Muscle of arm (tissue), 14 donors: ENCODE measurements at places on chromosomes 6 and 20.

GRCh38 chr20:41095110-41095969 is 42.0 kb upstream of the PLCG1 start:
- peak; percentile 73 for DNase-seq

GRCh38 chr6:12068899-12069557 is 56.9 kb downstream of the HIVEP1 start:
- DNase-seq = no peak

DNA sequence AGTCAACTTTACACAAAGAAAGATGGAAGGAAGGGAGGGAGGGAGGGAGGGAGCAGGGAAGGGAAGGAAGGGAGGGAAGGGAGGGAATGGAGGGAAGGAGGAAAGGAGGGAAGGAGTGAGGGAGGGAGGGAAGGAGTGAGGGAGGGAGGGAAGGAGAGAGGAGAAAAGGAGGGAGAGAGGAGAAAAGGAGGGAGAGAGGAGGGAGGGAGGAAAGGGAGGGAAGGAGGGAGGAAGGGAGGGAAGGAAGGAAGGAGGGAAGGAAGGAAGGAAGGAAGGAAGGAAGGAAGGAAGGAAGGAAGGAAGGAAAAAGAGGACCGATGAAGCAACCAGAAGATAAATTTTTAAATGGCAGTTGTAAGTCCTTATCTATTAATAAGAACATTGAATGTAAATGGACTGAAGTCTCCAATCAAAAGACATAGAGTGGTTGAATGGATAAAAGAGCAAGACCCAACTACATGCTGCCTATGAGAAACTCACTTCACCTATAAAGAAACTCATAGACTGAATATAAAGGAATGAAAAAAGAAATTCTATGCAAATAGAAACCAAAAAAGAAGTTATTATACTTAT is 5.7 kb upstream of the DEFB129 start:
- no peak for DNase-seq

- DNase-seq = no peak
Observed at GRCh38 chr20:22827916-22828315, 207.2 kb upstream of the SSTR4 start.

DNA sequence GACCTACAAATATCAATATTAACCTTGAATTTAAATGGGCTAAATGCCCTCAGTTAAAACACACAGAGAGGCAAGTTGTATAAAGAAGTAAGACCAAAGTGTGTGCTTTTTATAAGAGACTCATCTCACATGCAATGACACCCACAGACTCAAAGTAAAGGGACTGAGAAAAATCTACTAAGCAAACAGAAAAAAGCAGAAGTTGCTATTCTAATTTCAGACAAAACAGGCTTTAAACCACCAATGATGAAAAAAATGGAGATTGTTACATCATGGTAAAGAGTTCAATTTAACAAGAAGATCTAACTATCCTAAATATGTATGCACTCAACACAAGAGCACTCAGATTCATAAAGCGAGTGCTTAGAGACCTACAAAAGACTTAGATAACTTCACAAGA is 741.9 kb upstream of the MARCKS start:
- no peak for DNase-seq

DNA sequence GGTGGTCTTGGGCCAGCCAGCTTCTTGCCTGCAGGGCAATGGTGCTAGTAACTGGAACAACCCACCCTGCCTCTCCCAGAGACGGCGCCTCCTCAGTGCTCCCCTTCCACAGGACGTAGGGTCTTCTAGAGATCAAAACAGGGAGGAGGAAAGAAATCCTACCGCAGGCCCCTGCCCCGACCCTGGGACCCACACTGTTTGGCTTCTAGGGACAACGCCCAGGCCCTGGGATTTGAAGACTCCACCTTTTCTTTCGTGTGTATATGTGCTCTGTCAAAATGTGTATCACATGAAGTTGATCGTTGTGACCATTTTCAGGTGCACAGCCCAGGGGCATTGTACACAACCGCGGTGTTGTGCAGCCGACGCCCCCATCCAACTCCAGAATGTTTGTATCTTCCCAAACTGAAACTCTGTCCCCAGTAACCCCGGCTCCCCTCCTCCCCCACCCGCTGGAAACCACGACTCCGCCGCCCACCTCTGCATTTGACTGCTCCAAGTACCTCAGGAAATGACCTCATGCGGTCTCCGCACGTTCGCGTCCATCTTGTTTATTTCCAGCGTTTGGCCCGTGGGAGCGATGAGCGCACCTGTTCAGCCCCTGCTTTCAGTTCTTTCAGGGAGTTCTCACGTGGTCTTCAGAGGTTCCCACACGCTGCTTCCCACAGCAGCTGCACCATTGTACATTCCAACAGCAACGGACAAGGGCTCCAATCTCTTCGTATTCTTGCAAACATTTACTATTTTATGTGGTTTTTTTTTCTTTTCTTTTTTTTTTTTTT is 3.4 kb upstream of the BHLHE23 start:
- DNase-seq = no peak

GRCh38 chr6:37492236-37492972 is 7.3 kb downstream of the CCDC167 start:
- DNase-seq = no peak

DNA sequence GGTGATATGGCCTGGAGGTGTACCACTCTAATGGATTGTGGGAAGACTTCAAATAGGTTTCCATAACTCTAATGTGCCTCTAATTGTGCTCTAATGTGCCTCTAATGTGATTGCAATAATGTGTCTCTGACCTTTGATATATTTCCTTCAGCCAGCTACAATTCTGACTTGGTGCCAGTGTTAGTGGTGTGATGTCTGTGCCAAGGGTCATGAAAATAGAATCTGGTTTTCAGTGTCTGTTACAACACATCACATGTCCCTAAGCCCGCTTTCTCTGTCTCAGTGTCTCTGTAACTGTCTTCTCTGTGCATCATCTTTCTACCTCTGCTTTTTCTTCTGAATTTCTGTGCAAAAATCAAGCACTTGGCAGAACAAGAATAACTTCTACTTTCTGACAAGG is 77.2 kb upstream of the ECI2 start:
- DNase-seq = no peak

- DNase-seq = no peak
Observed at GRCh38 chr20:19907326-19908056, 109.7 kb upstream of the NAA20 start.

- no peak for DNase-seq
Observed at GRCh38 chr6:63730311-63730710, 94.7 kb downstream of the PHF3 start.

DNA sequence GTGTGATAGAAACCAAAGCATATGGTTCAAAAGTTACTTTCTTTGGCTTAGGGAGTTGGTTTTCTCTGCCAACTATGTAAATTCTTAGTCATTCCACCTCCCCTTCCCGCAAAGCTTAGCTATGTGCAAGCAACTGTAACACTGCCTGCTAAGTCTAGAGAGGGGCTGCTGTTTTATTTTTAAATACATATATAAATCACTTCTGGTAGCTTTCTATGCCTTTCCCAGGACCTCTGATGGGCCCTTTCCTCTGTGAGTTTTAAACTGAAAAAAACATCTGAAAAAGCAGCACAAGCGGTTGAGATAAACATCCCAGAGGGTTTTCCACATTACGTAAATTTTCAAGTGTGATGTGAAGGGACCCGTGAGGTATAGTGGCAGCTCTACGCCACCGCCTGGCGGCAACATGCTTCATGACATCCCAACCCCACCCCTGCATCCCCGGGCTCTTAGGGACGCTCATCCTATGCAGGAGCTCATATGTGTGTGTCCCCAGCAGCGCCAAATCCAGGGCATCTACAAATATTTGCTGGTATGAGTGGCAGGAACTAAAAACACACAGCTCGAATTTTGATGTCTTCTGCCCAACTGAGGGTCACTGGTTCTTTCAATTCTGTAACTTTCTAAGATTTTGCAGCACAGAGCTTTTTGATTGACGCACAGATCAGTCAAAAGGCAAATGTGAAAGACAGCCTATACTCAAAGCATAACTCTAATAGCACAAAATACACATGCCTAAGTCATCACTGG is 12.7 kb downstream of the SAYSD1 start:
- peak; percentile 34 for DNase-seq

DNA sequence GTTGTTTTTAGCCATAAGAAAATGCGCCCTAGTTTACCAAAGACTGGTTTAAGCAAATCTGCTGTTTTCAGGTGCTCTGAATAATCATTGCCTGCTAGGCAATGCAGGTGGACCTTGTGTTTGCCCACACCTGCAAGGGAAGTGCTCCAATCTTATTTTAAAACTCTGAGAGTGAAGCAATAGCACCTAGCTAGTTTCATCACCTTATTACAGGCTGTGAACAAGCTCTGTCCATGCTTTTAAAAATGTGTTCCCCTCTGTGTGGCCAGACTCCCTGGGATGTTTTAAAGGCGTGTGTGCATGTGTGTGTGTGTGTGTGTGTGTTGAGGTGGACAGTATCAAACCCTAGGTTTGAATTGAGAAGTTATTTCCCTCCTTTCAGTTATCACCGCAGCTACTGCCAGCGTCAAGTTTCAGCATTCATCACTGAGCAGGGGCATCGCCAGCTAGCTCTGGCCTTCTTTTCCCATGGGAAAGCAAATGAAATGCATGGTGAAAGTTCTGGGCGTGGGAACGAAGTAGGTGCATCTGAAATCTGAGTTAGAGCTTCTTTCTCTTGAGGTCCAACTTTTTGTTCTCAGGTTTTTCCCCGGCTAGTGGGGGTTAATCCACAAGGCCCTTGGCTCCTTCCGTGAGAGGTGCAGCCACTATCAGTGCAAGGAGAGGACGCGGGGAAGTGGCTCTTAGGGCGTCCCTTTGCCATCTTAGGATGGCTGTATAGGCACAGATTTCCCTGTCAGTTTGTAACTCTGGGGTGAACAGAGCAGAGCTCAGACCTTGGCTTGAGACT is 30.8 kb downstream of the DUSP22 start:
- DNase-seq = no peak

DNA sequence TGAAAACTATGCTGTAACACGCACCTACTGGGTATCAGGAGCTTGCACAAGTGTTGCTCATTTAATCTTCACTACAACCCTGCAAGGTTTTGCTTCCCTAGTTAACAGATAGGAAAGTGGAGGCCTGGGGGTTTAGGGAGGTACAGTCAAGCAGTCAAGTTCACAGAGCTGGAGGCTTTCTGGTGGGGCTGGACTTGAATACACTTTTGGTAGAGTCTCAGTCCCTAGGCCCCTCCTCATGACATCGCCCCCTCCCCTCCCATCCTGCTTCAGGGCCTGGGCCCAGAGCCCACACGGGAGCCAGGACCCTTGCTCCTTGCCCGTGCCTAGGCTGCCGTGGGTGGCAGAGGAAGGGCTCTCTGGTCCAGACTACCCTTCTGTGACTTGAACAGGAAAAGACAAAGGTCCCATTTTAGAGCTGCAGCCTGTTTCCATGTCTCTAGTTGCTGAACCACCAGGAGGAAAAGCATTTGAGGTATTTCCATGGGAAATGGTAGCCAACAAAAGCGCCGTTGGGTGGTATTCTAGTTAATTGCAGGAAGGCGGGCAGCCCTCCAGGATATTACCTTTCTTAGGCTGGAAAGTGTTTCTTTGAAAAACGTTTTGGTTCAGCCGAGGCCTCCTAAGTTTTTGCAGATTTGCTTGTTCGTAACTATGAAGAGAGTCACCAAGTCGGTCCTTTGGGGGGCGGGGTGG is 84.9 kb downstream of the CDC5L start:
- DNase-seq = no peak

DNA sequence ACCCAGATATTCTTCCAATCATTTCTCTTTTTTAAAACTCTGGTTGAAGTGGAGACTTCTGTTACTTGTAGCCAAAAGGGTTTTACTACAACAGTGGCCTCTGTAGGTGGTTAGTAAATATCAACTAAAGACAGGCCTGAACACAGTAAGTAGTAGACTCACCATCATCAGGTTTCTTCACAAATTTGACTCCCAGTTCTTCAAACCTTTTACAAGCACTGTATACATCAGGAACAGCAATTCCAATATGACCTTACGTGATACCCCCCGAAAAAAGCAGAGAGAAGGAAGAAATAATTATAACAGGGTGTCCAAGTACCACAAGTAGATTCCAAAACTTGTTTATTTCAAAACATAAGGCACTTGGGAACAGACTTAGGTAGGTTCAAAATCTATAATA is 21.1 kb downstream of the GLO1 start:
- no peak for DNase-seq

- DNase-seq = no peak
Observed at GRCh38 chr6:168217216-168217879, 102.2 kb downstream of the DACT2 start.

DNA sequence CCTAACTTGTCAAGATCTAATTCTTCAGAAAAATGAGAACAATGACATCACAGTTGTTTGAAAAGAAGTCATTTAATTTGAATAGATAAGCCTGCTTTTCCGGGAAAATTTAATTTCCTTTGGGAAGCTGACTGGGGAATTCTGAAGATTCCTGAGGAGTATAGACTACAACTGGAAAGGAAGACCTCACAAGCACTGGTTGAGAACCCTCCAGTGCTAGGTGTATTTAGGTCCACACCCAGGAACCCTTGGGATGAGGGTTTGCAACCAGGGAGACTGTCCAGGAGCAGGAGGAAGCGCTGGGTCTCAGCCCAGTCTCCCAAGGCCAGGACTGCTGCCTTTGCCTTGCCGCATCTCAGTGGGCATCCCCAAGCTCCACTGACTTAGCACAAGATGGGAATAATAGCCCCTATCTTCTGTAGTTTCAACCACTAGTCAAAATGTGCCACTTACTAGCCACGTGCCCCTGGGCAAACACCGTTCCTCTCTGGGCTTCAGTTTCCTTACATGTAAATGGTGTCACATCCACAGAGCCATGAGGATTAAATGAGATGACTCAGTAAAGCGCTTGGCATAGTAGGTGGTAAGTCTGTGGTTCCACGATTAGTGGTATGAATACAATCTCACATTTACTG is 6.9 kb upstream of the CD93 start:
- DNase-seq = no peak

- DNase-seq = no peak
Observed at GRCh38 chr6:148212366-148212765, 130.3 kb upstream of the SASH1 start.

- no peak for DNase-seq
Observed at GRCh38 chr6:4128072-4128471, 7.3 kb downstream of the ECI2 start.

- no peak for DNase-seq
Observed at GRCh38 chr6:148170286-148170685, 172.4 kb upstream of the SASH1 start.

DNA sequence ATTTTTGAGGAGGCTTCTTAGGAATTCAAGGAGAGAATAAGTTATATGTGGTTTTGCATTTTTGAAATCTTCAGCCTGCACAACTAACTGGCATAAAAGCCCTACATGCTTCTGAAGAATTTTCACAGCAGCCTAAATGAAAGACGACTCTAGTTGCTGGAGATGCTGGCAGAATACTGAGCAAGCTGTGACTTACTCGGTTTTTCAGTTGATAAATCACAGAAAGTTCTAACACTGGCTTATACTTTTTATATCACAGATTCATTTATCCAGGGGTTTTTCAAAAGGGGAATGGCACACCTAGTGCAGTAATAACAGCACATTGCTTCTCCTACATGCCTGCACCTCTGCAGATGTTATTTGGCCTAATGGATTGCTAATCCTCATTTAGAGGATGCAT is 134.6 kb downstream of the IMPG1 start:
- no peak for DNase-seq

DNA sequence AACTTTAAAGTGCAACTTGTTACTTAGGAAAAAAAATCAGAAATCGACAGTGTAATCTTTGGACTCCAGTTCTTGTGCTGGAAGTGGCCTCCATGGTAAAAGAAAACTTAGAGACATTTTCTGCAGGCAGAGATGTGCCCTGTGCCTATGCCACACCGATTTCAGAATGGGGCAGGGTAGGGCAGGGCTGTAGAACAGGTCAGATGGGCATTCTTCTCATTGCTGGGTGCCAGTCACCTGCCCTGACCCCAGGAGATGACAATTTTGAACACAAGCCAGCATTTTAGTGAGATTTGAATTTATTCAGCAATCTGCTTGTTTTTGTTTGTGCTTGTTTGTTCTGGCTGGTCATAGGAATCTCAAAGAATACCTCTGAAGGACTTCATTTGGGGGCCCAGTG is 63.3 kb downstream of the SASH1 start:
- no peak for DNase-seq
